ENCODE measurements at places on chromosomes 5 and 9.

DNA sequence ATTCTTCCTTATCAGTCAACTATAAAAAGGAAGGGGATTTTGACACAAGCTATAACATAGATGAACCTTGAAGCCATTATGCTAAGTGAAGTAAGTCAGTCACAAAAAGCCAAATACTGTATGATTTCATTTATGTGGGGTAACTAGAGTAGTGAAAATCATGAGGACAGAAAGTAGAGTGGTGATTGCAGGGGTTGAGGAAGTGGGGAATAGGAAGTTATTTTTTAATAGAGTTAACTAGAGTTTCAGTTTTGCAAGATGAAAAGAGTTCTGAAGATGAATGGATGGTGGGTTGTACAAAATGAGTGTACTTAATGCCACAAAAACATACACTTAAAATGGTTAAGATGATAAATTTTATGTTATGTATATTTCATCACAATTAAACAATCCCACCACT is 65.4 kb upstream of the FAM174A start:
- no peak for DNase-seq

DNA sequence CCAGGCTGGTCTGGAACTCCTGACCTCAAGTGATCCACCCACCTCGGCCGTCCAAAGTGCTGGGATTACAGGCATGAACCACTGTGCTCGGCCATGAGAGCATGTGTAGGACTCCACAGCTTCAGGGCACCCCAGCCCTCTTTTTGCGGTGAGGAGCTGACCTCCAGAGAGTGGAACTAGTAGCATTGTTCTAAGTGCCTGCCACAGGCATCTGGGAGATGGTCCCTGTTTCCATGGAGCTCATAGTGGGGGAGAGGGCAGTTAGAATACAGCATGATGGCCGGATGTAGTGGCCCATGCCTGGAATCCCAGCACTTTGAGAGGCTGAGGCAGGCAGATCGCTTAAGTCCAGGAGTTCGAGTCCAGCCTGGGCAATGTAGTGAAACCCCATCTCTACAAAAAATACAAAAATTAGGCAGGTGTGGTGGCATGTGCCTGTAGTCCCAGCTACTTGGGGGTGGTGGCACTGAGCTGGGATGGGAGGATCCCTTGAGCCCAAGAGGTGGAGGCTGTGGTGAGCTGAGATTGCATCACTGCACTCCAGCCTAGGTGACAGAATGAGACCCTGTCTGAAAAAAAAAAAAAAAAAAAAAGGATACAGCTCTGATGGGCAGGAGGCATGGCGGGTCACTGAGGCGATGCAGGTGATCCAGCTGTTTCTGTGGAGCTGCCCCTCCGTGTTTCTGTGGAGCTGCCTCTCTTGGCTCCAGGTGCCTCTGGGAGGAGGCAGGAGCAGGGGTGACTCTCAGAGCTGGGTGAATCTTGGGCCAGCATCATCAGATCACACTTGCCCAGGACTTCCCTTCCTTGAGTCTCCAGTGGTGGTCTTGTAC is 4.2 kb downstream of the ASS1 start:
- no peak for DNase-seq

- no peak for DNase-seq
Observed at GRCh38 chr9:125202846-125203618, 2.7 kb downstream of the RABEPK start.

- no peak for DNase-seq
Observed at GRCh38 chr5:15285901-15286583, 213.9 kb upstream of the FBXL7 start.

GRCh38 chr9:84339962-84340361 is 596 bp downstream of the SLC28A3 start:
- no peak for DNase-seq

- DNase-seq = no peak
Observed at GRCh38 chr5:56282951-56283350, 49.8 kb upstream of the ANKRD55 start.

GRCh38 chr9:97394881-97395280 is 17.0 kb upstream of the TDRD7 start:
- DNase-seq = no peak

DNA sequence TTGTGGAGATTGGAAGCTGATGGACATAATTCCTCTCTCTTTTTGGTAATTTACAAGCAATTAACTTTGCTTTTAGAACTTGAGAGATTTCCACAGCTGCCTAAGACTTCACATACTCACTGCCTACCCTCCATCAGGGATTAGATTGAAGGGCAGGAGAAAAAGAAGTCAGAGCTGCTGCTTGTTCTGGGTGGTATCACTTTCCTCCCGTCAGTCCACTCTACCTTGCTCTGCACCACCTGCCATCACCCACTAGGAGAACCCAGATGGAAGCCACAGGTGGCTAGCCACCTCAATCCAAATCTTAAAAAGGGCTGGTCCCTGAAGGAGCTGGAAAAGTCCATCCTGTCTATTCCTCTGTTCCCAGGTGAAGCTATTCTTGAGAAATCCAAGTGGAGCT is 10.5 kb downstream of the IRF1 start:
- peak; percentile 50 for DNase-seq

GRCh38 chr5:57778501-57779091 is 296.0 kb upstream of the ACTBL2 start:
- DNase-seq = no peak
